Nucleus accumbens (tissue), 56 donors: ENCODE measurements at places on chromosomes 7 and 10.

DNA sequence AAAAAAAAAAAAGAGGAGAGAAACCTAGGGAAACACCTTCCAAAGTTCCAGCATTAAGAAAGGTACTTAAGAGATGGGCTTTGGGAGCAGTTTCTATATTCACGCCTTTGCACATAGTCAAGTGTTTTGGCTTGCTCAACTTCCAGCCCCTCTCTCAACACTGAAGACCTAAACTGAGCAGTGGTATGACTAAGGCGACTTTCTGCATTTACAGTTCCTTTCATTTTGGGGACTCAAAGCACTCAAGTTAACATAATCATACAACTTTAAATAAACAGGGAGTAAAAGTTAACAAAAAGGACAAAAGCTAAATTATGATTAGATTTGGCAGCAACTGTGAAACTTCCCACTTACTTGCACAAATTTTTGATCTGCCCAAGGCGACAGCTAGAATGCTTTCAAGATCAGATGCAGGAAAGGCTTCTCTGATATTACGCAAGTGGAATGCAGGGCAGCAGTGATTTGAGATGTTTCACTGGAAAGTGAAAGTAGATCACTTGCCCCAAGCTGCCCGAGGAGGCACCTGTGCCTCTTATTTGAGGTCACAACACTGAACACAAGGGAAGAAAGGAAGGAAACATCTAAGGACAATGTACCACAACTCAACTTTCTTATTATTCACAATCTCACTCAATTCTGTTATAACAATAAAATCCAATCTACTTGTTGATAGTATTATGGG is 199.5 kb downstream of the SKAP2 start:
- no peak for DNase-seq

DNA sequence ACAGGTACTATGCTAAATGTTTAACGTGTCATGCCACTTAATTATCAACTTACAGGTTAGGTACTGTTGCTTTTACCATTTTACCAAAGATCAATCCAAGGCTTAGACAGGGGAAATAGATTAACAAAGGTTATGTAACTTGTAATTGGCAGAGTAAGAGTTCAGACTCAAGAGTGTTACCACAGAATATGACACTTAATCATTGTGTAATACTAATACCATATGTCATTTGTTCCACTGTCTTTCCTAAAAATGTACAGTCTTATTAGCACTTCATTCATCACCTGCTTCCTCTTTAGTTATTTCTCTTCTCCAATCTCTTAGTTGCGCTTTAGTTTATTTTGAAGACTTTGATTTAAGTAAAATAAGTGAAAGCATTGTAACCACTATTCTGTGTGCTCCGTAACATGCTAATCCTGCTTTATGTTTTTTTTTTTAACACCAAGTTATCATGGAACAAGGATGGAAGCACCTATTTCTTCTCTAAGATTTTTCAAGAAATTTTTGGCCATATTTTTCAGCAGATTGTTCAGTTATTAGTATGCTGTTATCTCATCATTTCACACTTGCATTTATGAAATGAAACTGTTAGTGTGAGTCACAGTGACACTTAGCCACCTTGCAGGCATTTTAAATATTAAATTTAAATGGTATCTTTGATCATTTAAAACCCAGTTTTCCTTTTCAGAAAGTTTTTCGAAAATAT is 197.3 kb downstream of the PHF14 start:
- DNase-seq, result no peak

DNA sequence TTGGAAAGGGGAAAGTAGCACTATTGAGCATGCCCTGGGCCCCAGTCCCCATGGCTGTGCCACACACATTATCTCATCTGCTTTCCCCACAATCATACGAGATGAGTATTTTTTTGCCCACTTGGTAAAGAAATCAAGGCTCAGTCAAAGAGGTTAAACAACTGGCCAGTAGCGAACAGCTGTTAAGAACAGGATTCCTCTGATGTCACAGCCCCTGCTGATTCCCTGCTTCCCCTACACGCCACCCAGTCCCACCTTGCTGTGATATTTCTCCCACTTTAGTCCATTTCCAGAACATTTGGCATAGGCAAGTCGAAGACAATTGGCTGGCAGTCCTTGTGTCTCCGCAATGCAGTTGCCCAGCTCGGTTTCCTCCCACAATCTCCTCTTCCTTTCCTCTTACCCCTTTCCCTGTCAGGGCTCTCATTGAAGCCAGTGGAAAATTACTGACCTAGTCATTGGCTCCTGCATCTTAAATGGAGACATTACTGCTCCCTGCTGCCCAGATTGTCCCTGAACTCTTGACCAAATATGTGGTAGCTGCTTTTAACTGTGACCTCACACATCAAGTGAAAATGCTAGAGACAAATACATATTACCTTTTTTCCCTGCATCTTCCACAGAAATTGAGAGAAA is 56.5 kb upstream of the EEPD1 start:
- DNase-seq, result no peak

GRCh38 chr7:139271718-139272628 is 40.9 kb downstream of the UBN2 start:
- DNase-seq, result no peak

GRCh38 chr7:30869794-30870611 is 41.6 kb upstream of the AQP1 start:
- DNase-seq, result no peak

- no peak for DNase-seq
Measured at GRCh38 chr10:14995964-14996565, 36.9 kb downstream of the MEIG1 start.

- DNase-seq, result no peak
Measured at GRCh38 chr10:83820033-83820432, 319.3 kb upstream of the GHITM start.

DNA sequence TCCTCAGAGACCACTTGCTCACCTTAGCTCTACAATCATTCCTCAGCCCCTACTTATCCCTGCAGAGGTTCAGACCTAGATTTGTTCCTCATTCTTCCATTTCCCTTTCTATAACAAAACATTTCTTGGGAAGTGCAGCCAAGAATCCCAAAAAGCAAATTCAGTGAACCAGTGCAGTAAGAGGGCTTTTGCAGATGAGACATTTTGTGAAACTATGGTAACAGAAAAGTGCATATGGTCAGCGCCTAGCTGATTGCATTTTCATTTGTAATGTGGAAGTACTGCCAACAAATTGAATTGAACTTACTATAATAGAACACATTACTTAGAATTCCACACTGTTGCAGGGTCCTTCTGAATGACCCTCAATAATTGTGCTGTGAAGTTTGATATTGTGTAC is 18.6 kb downstream of the AGMO start:
- no peak for DNase-seq

DNA sequence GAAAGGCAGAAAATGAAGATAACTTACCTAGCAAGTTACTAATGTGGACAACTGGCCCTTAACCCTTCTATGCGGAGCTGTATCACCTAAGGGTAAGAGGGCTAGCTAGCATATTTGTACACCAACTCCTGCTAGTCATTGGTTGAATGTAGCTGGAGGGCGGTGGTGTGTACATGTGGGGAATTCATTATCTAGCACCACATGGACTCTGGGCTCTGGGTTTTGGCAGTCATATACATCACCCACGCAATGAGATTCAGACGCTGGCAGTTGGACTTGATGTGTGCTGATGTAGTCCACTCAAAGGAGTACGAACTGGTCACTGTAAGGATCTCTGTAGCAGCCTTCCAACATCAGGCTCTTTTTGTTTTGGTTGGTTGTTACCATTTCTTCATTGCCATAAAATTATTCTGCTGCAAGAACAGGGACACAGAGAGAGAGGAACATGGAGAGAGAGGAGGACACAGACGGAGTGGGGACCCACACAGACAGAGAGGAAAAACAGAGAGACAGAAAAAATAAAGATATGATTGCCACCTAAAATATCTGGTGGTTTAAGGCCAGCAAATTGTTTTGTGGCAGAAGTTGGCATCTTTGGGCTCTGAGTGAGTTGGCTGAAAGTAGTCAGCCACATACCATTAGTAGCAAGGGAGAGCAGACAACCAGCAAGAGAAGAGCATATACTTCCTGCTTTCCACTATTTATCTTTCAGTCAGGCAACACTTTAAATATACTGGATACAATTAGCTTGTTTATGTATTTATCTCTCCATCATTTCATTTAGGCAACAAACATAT is 76.7 kb upstream of the MTPN start:
- no peak for DNase-seq

DNA sequence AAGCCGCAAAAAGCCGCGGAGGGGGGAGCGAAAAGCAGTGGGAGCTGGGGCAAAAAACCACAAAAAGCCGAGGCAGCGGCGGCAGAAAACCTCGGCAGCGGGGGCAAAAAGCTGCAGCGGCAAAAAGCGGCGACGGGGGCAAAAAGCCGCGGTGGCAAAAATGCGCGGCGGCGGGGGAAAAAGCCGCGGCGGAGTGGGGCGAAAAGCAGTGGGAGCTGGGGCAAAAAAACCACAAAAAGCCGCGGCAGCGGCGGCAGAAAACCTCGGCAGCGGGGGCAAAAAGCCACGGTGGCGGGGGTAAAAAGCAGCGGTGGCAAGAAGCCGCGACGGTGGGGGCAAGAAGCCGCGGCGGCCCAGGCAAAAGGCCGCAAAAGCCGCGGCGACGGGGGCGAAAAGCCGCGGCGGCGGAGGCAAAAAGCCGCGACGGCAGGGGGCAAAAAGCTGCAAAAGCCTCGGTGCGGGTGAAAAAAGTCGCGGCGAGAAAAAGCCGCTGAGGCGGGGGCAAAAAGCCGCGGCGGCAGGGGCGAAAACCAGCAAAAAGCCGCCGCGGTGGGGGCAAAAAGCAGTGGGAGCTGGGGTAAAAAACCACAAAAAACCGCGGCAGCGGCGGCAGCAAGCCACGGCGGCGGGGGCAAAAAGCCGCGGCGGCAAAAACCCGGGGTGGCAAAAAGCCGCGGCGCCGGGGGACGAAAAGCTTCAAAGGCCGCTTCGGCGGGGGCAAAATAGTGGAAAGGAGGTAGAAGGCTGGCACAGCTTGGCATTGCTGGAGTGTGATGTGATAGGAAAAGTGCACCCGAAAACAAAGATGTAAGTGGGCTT is 135.9 kb downstream of the ZNF92 start:
- DNase-seq, result no peak
